Ovary (tissue), 10 donors: ENCODE measurements at places on chromosomes 12 and 14.
A peak's percentile ranks its signal among the peaks of the same experiment; 100 is the strongest.

DNA sequence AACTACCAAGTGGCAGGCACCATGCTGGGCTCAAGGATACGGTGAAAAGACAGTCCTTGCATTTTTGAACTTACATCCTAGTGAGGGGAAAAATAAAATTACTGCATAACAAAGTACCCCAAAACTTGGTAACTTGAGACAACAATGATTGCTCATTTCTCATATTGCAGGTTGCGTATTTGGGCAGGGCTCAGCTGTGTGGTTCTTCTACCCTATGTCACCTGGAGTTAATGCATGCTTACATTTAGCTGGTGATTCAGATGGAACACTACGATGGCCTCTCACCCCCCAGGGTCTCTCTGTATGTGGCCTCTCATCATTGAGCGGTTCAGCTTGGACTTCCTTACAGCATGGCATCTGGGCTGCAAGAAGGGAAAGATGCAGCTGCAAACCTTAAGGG lies 60.7 kb upstream of the RBM19 start:
- H3K4me3 ChIP-seq, result no peak overlapping the region
- no peak overlapping the region for H3K27ac ChIP-seq
- no peak for DNase-seq
- no peaks in the 10 kb centered on the region for H3K36me3 ChIP-seq
- no peaks in the 10 kb centered on the region for H3K4me1 ChIP-seq

DNA sequence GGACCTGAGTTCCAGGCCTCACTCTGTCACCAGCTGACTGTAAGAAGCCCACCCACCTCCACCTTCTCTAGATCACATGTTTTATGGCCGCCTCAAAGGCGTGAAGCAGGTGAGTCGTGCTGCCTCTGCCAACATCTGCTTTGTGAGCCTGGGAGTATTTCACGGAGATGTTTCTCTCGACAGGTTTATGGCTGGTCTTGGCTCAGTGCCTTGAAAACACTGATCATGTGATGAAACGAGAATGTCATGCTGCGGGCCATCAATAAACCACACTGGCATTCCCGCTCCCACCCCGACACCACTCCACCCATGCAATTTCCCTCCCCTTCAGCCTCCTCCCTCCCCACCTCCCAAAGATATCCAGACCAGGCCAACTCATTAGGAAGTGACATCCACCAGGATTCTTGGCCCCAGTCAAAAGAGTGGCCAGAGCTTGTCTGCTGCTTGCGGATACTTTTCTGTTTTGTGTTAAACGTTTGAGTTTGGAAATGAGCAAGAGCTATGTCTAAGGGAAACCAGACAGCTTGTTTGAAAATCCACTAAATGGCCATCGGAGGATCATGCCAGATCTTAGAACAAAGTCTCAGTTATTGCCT lies 53.8 kb upstream of the NTF3 start:
- H3K4me1 ChIP-seq, result no peaks in the 10 kb centered on the region
- H3K4me3 ChIP-seq, result no peak overlapping the region
- no peaks in the 10 kb centered on the region for H3K36me3 ChIP-seq
- H3K27me3 ChIP-seq, result no peaks in the 10 kb centered on the region
- no peak overlapping the region for H3K27ac ChIP-seq

- DNase-seq, result no peak
- no peak overlapping the region for H3K4me3 ChIP-seq
- H3K36me3 ChIP-seq, result no peaks in the 10 kb centered on the region
- H3K27me3 ChIP-seq, result no peaks in the 10 kb centered on the region
Measured at GRCh38 chr12:51763743-51764142, 84.8 kb downstream of the FIGNL2 start.

GRCh38 chr14:92651758-92652406 lies 96.5 kb downstream of the LGMN start:
- no peak overlapping the region for H3K4me3 ChIP-seq
- H3K4me1 ChIP-seq, result no peaks in the 10 kb centered on the region
- H3K27me3 ChIP-seq, result no peaks in the 10 kb centered on the region
- H3K36me3 ChIP-seq, result no peaks in the 10 kb centered on the region

GRCh38 chr12:132204793-132205270 lies 60.6 kb downstream of the NOC4L start:
- no peaks in the 10 kb centered on the region for H3K36me3 ChIP-seq
- no peak overlapping the region for H3K4me3 ChIP-seq
- H3K27ac ChIP-seq, result no peak overlapping the region
- no peaks in the 10 kb centered on the region for H3K27me3 ChIP-seq

DNA sequence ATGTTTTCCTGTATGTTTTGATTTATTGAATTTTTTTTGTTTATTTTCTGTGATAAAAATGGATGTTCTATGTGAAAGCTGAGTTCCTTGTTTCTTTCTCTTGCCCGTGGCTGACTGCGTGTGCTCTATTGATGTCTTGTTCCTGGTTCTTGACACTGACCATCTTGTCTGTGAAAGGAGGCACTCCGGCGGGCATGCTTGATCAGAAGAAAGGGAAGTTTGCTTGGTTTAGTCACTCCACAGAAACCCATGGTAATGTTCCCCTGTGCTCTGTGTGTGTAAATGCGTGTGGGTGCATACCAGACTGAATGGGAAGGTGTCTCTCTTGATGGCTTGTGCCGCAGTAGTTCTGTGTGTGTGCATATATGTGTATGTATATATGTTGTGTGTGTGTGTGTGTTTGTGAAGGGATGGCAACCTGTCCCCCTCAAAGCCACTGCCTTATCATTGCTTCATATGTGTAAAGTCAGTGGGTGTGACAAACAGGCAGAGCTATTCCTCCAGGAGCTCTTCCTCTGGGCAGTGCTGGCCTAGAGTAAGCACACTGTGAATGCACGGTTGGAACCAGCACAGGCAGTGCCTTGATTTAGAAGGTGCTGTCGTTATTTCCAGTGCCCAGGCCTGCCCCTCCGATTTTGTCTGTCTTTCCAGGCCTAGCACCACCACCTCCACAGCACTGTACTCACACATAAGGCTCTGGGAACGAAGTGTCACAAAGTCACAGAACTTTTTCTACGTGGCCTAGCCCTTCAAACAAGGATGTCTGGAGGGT lies 247.3 kb upstream of the FKBP4 start:
- H3K36me3 ChIP-seq, result no peaks in the 10 kb centered on the region
- no peak for DNase-seq
- H3K4me1 ChIP-seq, result no peaks in the 10 kb centered on the region

GRCh38 chr12:54197010-54197409 lies 8.2 kb upstream of the SMUG1 start:
- no peaks in the 10 kb centered on the region for H3K27me3 ChIP-seq
- no peak overlapping the region for H3K27ac ChIP-seq
- no peaks in the 10 kb centered on the region for H3K36me3 ChIP-seq
- no peak for DNase-seq
- no peak overlapping the region for H3K4me3 ChIP-seq
- H3K4me1 ChIP-seq, result no peaks in the 10 kb centered on the region

- no peaks in the 10 kb centered on the region for H3K4me1 ChIP-seq
- no peak overlapping the region for H3K4me3 ChIP-seq
- no peaks in the 10 kb centered on the region for H3K27me3 ChIP-seq
- DNase-seq, result no peak
Measured at GRCh38 chr12:88360343-88360742, 218.2 kb downstream of the TMTC3 start.

- H3K4me3 ChIP-seq, result no peak overlapping the region
- no peak overlapping the region for H3K27ac ChIP-seq
- DNase-seq, result peak; percentile 72
Measured at GRCh38 chr12:120356567-120357030, 12.4 kb downstream of the MSI1 start.

GRCh38 chr14:76186308-76187027 lies 34.7 kb downstream of the GPATCH2L start:
- no peaks in the 10 kb centered on the region for H3K27me3 ChIP-seq
- H3K36me3 ChIP-seq, result no peaks in the 10 kb centered on the region
- DNase-seq, result no peak
